Forelimb muscle (tissue), 1 donor: ENCODE measurements at places on chromosomes 4 and X. TPM values are rescaled to one million over a fixed set of nuclear protein-coding genes. Genes with fewer than 3 reads are reported as not detected.

DNA sequence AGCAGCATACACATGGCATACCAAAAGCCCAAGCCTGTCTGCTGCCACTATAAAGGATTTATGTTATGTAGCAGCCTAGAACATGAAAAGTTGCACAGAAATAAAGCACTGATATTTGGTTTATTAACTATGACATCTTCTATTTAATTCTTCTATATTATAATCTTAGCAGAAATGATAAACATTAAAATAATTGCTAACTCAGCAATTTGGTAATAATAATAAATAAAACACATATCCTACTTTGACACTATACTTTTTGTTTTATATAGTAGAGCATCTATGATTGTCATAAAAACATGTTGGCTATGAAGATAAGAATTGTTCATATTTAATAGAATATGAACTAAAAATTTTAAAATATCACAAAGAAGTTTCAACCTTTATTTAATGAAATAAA, 1733.3 kb upstream of the IGFBP7 start:
- DNase-seq, result no peak

Gene PWWP3B
- polyA plus RNA-seq, result 28.7 TPM

DNA sequence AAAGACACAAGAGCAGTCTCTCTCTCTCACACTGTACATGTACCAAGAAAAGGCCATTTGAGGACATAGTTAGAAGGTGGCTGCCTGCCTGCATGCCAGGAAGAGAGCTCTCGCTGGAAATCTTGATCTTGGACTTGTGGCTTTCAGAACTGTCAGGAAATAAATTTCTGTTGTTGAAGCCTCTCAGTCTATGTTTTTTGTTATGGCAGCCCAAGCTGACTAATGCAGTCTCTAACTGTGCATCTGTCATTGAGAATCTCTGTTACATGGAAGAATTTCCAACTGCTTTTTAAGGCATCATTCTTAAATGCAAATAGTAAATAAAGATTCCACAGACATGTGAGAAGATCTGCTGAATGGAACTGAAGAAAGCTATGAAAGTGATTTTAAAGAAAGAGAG, 198.3 kb downstream of the PCDH10 start:
- no peak for DNase-seq

GRCh38 chr4:17535242-17535641, 20.3 kb downstream of the CLRN2 start:
- no peak for DNase-seq

Gene FMR1NB
- not detected for polyA plus RNA-seq

Gene UCP1
- not detected for polyA plus RNA-seq

DNA sequence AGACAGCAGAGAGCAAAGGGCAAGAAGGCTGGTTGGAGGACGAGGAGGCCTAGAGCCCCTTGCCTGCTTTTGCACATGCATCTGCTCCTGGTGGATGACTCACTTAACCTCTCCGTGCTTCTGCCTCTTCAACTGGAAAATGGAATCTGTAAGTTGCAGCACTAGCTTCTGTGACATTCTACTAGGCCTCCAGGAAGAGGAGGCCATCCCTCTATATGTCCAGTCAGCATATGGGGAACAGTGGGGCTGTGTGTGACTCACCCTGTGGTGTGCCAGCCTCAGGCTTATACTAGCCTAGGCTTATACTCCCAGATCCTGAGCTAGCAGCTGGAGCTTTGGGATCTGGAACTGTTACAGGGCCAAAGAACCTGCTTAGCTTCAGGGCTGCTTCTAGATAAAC, 36.0 kb downstream of the RTL9 start:
- no peak for DNase-seq

Gene FRG1
- 34.5 TPM for polyA plus RNA-seq
